Esophagus squamous epithelium (tissue), 5 donors: ENCODE measurements at places on chromosomes 11 and 22.

- H3K27me3 ChIP-seq = no peaks in the 10 kb centered on the region
- no peak overlapping the region for H3K27ac ChIP-seq
- H3K4me3 ChIP-seq = no peak overlapping the region
- peaks cover 11% of the 10 kb centered on the region for H3K4me1 ChIP-seq
- DNase-seq = no peak
- H3K36me3 ChIP-seq = no peaks in the 10 kb centered on the region
Measured at GRCh38 chr22:40588726-40589125, 47.8 kb downstream of the MRTFA start.

DNA sequence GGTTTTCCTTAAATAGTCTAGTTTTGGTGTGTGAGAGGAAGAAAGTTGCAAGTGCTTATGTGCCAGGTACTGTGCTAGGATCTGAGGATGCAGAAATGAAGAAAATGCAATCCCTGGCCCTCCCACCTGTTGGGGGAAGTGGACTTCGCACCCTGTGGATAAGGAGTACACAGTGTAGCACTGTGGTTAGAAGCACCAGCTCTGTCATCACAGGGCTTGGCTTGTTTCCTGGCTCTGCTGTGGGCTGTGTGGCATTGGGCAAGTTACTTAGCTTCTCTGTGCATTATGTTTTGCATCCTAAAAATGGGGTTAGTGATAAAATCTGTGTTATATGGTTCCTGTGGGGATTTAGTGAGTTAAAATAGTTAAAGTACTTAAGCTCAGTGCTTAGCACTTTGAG lies 68.2 kb downstream of the ENDOD1 start:
- no peak overlapping the region for H3K4me3 ChIP-seq
- no peaks in the 10 kb centered on the region for H3K27me3 ChIP-seq
- peak overlapping the region; percentile 70 for H3K27ac ChIP-seq
- no peaks in the 10 kb centered on the region for H3K36me3 ChIP-seq

- no peak for DNase-seq
- no peaks in the 10 kb centered on the region for H3K27me3 ChIP-seq
- no peak overlapping the region for H3K27ac ChIP-seq
- peaks cover 61% of the 10 kb centered on the region for H3K4me1 ChIP-seq
- no peaks in the 10 kb centered on the region for H3K36me3 ChIP-seq
Measured at GRCh38 chr11:12717851-12718291, 43.6 kb downstream of the TEAD1 start.

DNA sequence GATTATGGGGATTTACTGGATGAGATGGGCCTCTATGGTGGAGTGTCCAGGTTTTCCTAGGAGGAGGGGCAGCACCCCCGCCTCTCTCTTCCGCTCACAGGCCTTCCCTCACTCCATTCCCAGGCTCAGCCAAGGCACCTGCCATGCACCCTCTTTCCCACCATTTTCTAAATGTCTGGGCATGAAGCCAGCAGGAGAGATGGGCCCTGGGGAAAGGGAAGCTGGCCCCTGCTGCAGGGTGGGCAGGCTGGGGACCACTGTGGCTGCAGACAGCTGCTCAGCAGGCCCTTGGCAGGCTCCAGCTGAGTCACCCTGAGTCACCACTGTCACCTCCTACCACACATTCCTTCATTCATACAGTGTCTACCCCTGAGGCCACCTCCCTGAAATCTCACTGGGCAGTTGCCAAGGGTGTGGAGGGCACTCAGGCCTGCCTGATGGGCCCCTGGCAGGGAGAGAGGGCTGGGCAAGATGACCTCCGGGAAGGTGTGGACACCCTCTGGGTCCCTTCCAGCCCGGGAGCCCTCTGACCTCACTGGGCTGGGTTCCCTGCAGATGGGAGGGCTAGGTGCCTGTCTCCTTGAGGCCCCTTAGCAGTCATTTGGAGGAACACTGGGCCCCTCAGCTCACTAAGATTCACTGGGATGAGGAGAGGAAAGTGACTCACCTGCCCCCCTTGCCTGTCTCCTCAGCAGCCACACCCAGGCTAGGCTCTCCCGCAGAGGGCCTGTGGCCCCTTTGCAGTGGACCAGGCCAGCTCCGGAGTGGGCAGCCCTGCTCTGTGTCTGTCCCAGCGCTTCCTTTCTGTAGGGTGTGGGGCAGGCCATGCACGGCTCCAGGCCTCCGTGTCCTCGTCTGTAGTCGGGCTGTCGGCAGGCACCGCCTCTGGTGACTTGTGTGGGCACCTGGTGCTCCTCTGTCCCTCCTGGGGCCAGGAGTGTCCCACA lies 7.8 kb downstream of the MYEOV start:
- H3K27ac ChIP-seq = peak overlapping the region; percentile 28
- no peak for DNase-seq
- no peak overlapping the region for H3K4me3 ChIP-seq
- no peaks in the 10 kb centered on the region for H3K36me3 ChIP-seq
- H3K4me1 ChIP-seq = peaks cover 42% of the 10 kb centered on the region
- no peaks in the 10 kb centered on the region for H3K27me3 ChIP-seq

GRCh38 chr11:120543521-120544215 lies 32.1 kb downstream of the GRIK4 start:
- peaks cover 24% of the 10 kb centered on the region for H3K4me1 ChIP-seq
- no peak overlapping the region for H3K27ac ChIP-seq
- no peak overlapping the region for H3K4me3 ChIP-seq
- H3K27me3 ChIP-seq = no peaks in the 10 kb centered on the region
- no peaks in the 10 kb centered on the region for H3K36me3 ChIP-seq

DNA sequence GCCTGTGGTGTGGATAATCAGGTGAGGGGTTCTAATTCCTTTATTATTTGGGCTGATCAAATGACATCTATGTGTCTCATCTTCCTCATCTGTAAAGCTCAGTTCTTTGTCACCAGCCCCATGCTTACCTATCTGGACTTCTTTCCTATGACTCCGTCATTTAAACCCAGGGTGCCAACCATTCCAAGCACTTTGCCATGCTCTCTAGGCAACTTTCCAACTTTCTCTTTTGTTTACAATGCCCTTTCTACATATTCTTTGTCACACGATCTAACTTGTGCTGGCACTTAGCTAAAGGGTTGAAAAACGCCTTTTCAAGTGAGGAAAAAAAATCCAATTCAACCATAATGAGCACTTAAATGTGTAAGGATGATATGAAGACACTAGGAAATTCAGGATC lies 27.9 kb downstream of the EXPH5 start:
- H3K27me3 ChIP-seq = no peaks in the 10 kb centered on the region
- no peak overlapping the region for H3K27ac ChIP-seq
- no peaks in the 10 kb centered on the region for H3K4me1 ChIP-seq
- DNase-seq = no peak

DNA sequence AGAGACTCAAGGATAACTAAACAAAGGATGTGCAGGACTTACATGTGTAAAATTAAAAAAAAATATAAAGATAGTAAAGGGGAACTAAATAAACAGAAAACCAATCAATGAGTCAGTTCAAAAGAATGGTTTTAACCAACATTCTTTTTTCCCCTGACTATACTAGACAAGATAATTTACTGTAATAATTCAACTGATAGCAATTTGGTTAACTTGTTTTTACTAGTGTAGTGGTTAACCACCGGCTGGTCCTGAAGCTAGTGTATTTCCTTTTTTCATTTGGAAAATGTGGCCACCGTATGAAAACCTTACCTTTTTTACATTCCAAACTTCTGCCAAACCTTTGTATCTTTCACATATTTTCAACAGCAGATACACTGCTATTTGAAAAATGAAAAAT lies 123.1 kb downstream of the ARHGAP42 start:
- no peak for DNase-seq

DNA sequence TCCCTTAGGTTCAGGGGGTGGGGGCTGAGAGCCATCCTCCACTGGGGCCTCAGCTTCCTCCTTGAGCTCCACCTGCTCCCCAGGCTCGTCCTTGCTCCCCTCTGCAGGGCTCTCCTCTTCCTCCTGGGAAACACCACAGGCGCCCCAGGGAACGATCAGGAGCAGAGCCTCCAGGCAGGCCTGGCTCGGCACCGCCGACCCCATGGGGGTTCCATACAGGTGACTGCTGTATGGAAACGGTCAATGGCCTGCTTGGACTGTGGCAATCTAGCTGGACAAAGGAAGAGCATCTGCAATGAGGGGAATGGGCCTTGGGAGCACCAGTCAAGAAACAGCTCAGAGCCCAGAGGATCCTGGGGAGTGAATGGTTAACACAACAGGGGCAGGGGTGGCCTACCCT lies 7.9 kb downstream of the HYOU1 start:
- no peak overlapping the region for H3K4me3 ChIP-seq
- no peak overlapping the region for H3K27ac ChIP-seq
- no peaks in the 10 kb centered on the region for H3K4me1 ChIP-seq
- H3K36me3 ChIP-seq = peaks cover 98% of the 10 kb centered on the region
- H3K27me3 ChIP-seq = no peaks in the 10 kb centered on the region
- no peak for DNase-seq

DNA sequence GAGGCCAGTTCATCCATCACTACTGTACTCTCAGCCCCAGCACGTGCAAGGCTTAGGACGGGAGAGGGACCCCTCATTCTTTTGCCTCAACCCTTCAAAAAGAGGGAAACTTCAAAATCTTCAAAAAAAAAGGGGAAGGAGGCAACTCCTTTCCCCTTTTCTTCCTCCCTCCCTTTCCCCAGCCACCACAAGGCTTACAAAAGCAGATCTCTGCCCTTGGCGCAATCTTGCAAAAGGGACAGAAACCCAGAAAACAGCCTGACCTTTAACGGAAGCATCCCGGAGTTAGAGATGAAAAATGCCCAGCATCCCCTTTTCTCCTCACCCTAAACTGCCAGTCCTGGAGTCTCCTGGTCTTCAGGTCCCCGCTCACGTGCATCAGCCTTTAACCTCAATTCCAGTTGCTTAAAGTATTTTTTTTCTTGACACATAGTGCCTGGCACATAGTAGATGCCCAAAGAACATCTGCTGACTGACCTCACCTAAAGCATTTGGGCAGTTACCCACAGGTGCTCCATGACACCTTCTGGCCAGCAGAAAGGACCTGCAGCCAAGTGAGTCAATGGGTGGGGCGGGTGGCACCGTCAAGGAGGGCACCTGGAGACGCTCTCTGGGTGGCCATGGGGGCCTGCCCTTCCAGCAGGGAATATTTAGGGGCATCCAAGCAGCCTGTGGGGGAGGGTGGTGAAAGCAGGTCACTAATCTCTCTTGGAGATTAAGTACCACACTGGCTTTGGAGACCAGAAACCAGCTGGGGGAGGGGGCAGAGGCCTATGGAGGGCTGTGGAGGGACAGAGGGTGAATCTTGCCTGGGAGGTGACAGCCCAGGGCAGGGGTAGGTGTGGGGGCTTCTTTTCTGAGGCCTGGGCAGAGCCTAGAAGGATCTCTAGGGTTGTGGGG lies 16.3 kb downstream of the NECTIN1 start:
- DNase-seq = no peak
- H3K4me1 ChIP-seq = peaks cover 22% of the 10 kb centered on the region
- H3K36me3 ChIP-seq = peaks cover 46% of the 10 kb centered on the region

- H3K4me3 ChIP-seq = no peak overlapping the region
- no peaks in the 10 kb centered on the region for H3K4me1 ChIP-seq
Measured at GRCh38 chr11:69318093-69318420, 24.1 kb downstream of the MYEOV start.

DNA sequence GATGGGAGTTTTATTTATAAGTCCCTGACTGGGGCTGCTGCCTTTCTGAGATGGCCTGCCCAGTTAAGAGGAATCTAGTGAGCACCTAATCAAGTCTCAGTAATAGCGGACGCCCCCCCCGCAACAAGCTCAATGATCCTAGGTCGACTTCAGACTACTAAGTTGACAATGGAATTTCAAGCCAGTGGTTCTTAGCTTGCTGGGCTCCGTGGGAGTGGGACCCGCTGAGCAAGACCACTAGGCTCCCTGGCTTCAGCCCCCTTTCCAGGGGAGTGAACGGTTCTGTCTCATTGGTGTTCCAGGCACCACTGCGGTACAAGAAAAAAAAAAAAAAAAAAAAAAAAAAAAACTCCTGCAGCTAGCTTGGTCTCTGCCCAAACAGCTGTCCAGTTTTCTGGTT lies 156.8 kb upstream of the CARD18 start:
- H3K27me3 ChIP-seq = no peaks in the 10 kb centered on the region
- no peak overlapping the region for H3K27ac ChIP-seq
- DNase-seq = no peak
- H3K36me3 ChIP-seq = no peaks in the 10 kb centered on the region
- no peak overlapping the region for H3K4me3 ChIP-seq

DNA sequence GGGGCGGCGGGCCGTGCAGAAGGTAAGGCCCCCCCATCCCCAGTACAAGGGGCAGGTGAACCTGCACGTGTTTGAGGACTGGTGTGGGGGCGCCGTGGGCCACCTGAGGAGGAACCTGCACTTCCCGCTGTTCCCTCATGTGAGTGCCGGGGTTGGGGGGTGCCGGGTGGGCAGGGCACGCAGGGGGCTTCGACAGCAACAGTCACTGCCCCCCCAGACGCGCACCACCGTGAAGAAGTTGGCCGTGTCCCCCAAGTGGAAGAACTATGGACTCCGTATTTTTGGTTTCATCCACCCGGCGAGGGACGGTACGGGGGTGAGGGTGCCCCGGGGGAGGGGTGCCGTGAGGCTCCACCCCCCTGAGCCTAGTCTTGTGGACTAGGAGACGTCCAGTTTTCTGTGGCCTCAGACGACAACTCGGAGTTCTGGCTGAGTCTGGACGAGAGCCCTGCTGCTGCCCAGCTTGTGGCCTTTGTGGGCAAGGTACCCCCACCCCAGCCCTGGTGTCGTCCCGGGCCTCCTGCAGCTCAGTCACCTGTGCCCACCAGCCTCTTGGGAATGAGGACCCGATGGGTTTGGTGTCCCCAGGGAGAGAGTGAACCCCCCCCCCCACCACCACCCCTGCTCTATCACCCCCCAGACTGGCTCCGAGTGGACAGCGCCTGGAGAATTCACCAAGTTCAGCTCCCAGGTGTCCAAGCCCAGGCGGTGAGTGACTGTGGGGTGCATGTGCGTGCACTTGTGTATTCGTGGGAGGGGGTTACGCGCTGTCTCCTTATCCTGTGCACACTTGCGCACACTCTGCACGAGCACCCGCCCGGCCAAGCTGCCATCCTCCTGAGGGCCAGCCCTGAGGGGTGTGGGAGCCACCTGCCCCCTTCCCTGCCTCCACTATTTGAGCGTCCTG lies 3.8 kb downstream of the B4GALNT4 start:
- no peaks in the 10 kb centered on the region for H3K36me3 ChIP-seq
- no peak overlapping the region for H3K27ac ChIP-seq
- no peak for DNase-seq
- H3K4me3 ChIP-seq = no peak overlapping the region

GRCh38 chr11:93166862-93167261 lies 30.9 kb downstream of the SLC36A4 start:
- H3K27me3 ChIP-seq = no peaks in the 10 kb centered on the region
- no peak overlapping the region for H3K27ac ChIP-seq
- DNase-seq = no peak

DNA sequence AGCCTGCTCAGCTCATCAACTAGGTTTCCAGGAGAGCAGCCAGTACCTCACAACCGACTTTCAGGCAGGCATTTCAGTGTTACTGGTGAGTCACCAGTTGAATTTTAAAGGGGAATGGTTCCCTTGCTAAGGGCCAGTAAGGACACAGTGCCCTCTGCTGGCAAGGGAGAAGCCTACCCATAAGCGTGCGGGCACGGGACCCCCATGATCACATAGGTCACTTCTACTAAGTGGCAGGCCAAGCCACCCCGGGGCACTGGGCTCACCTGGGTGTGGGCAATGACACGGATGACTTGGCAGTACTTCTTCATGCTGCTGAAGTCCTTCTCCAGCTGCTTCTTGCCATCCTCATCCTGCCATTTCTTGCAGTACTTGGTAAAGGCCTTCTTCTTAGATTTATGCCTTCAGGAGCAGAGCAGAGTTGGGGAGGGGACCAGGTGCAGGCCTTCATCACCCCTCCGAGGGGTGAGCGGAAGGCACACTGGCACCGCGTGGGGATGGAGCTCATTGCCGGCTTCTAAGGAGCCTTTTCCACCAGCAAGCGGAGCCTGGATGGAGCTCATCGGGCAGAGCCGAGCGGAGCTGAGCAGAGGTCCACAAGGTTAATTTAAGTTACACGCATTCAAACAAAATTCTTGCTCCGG lies 2.9 kb downstream of the RPL3 start:
- no peak for DNase-seq
- peak overlapping the region; percentile 84 for H3K4me3 ChIP-seq
- H3K27me3 ChIP-seq = no peaks in the 10 kb centered on the region
- peaks cover 41% of the 10 kb centered on the region for H3K4me1 ChIP-seq
